Brain (organoid and tissue), 16 donors: ENCODE measurements at places on chromosomes 7 and 10.

DNA sequence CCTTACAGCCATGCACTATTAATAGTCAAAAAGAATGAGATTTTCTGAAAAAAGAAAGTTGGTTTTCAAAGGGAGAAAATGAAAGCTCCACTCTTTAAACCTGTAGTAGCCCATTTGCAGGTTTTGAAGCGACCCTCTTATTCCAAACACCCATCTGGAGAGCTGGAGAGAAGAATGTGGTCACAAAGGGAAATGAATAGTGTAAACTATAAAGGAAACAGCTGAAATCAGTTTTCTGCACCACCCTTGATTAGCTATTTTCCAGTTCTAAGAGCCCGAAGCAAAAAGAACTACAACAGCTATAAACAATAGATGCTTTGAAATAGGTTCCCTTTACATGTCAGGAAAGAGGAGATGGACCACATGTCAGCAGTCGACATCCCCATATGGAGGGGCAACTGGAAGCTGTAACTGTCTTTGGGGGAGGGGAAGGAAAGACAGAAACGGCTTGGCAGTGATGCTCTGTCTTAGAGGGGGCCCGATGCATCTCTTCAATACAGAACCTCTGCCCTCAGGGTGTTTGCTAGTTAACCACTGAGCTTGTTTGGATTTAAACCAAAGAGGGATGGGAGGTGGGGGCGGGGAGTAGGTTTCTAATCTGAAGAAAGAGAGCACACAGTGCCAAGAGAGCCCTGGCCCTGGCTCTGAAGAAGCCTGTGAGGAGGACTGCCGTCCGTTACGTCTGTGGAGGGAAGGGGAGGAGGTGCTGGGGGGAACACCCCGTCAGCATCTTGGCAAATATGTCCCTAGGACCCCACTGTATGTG is 55.3 kb downstream of the CPVL start:
- peak; percentile 71 for DNase-seq

DNA sequence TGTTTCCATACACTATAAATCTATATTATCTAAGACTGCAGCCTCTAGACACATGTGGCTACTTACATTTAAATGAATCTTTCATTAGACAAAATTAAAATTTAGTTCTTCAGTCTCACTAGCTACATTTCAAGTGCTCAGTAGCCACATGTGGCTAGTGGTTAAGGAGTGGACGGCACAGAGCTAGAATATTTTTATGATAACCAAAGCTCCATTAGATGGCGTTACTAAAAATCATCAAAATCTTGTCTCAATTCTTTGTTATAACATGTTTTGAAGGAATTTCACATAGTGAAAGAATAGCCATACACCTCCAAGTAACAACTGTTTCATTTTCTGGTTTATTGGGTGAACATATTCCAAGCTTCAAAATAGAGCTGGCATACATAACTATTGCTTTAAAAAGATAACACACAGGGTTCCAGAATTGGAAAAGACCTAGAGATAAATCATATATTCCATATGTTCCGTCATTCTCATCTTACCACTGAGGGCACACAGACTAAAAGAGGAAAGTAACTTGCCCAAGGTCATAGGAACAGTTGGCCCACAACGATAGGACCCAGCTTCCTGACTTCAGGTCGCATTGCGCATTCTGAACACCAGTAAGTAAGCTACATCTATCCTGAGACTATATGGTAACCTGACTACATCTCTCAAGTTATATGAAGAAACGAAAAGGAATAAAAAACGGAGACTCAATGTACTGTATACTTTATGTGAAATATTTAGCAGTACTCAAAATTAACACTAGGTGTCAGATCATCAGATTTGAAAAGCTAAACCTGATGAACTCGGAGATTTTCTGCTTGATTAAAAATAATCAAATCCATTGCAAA is 66.6 kb downstream of the CAV1 start:
- DNase-seq: no peak

GRCh38 chr7:75732764-75733630 is 5.7 kb downstream of the HIP1 start:
- no peak for DNase-seq

GRCh38 chr10:45006276-45007030 is 5.7 kb downstream of the ZNF22 start:
- DNase-seq: no peak

- no peak for DNase-seq
These were observed 51.0 kb downstream of the DYNC2I1 start for GRCh38 chr7:158907390-158907789.

DNA sequence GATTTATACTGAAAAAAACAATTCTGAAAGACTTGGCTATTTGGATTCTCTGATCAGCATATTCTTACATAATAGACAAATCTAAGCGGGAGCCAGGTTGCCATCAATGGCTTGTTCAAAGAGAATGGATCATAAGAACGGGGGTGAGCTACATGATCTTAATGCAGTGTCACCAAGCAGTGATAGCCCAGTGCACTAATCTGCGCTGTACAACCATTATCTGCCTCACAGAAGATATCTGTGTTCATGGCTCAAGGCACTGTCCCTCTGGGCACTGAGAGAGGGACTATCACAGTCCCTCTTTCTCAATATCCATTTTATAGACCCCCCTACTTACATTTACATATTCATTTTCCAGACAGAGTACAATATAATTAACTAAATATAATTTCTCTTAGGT is 22.9 kb upstream of the PRKAR2B start:
- no peak for DNase-seq

- no peak for DNase-seq
These were observed 638.9 kb upstream of the FZD8 start for GRCh38 chr10:36280890-36281499.

DNA sequence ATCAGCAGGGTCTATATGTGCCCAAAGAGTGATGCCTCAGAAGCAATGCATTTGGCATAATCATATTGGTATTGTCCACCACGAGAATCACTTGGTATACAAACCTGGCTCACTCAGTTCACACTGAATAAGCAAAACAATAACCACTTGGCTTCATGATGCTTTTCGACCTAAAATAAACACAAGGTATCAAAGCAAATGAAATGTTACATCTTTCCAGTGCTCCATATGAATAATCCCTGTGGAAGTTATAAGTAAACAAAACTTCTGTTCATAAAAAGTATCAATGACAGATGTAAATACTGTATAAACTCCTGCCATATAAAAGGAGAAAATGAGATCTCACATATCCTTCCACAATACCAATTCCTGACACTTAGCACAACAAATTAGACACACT is 29.8 kb upstream of the EBLN1 start:
- DNase-seq: no peak

DNA sequence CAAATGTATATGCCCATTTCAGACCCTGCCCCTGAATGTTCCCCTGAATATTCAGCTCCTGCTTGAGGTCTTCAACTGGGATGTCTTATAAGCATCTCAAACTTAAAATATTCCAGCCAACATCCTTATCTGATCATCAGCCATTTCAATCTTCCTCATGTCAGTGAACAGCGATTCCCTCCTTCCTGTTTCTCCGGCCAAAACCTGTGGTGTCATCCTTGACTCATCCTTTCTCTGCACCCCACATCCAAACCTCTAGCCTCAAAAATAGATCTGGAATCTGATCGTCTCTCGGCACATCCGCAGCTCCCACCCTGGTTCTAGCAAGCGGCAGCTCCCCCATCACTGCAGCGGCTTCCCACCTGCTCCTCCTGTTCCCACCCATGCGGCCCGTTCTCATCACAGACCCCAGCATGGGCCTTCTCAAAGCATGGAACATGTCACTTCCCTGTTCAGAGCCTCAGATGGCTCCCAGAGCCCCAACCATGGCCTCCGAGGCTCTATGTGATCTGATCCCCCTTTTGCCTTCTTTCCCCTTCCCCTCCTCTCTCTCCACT is 165.7 kb downstream of the HECW1 start:
- DNase-seq: no peak

GRCh38 chr7:14626076-14626475 is 276.5 kb downstream of the DGKB start:
- DNase-seq: peak; percentile 21

- DNase-seq: peak; percentile 73
These were observed 72.7 kb upstream of the PRKG1 start for GRCh38 chr10:51001587-51001986.

DNA sequence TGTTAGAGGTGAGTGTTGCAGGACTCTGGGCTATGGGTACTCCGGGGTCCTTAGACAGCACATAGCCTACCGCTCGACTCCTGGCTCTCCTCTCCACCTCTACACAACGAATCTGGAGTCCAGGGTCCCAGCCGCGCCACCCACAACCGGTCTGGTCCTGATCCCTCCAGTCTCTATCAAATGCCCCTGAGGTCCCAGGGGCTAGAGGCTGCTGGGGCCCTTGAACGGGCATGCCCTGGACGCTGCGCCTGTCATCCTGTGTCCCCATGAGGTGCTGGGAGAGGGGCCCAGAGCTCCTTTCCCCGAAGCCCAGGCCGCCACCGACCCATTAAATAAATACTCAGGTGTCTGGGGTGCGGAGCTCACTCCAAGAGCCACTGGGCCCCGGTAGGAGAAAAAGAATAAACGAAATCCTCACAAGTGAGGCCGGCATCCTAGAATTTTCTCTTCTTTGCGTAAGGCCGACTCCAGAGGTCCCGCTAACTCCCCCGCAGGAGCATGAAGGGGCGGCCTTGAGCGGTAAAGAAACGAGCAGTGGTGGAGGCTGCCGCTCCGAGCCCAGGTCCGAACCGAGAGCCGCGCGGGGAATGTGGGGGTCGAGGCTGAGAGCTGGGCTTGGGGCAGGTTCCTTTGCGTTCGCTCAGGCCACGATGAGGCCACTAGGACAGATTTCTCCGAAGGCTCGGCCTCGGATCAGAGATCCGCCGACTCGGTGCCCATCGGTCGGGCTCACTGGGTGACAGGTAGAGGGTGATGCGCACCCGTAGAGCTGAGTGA is 166.7 kb downstream of the NRF1 start:
- no peak for DNase-seq
